ENCODE measurements at places on chromosomes 12 and 14.
A peak's percentile ranks its signal among the peaks of the same experiment; 100 is the strongest.

- DNase-seq = no peak
Measured at GRCh38 chr12:28313631-28314030, 123.4 kb downstream of the CCDC91 start.

DNA sequence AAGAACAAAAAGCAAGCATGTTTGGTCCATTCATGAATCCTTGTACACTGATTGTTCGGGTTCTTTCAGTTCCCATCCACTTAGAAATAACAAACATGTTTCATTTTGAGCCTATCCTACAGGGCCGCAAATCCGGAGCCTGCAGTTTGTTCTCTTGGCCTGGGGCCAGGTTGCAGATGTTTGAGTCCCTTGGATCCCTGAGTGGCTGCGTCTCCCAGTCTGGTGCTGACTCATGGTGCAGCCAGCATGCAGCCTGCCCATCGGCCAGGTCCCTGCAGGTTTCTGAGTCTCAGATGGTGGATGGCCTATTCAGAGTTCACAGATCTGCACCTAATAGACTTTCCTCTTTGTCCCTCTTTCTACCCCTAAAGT, 1.9 kb upstream of the DYNC1H1 start:
- DNase-seq = peak; percentile 95

GRCh38 chr12:115473257-115473956, 789.4 kb upstream of the TBX3 start:
- no peak for DNase-seq

- no peak for DNase-seq
Measured at GRCh38 chr14:22656945-22657731, 13.0 kb upstream of the OR6J1 start.

GRCh38 chr14:30330445-30330844, 228.5 kb upstream of the G2E3 start:
- DNase-seq = no peak

GRCh38 chr14:79443602-79444001, 767.7 kb downstream of the DIO2 start:
- DNase-seq = no peak

DNA sequence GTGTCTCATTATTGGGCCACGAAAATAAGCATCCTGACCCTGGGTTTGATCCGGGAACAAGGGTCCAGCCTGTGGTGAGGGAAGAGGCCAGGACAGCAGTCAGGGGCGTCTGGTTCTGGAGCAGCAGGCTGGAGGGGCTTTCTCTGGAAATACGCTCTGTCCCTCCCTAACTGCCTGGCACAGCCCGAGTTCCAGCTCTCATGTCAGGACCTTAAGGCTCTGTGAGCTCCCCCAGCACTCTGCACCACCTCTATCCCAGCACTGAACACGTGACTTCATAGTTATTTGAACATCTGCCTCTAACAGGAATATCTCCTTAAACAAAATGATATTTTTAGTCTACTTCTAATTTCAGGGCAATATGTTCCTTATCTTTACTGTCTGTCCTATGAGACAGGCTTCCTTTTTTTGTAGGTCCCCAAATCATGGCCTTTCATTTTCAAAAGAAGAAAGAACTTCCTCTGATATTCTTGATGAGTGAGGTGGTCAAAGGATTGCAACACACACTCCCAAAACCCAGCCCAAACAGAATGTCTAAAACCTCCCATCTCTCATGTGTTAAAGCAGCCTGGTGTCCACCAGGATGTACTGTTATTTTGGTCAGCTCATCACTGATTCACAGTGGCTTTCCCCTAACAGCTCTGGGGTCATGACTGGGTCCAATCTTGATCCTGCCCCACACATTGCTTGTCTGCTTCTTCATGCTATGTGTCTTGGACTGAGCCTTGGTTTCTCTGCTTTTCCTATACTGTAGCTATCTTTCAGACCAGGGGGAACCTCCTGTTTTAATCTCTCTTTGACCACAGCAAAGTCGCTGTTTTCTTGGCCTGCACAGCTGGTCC, 9.7 kb downstream of the AQP6 start:
- DNase-seq = no peak

DNA sequence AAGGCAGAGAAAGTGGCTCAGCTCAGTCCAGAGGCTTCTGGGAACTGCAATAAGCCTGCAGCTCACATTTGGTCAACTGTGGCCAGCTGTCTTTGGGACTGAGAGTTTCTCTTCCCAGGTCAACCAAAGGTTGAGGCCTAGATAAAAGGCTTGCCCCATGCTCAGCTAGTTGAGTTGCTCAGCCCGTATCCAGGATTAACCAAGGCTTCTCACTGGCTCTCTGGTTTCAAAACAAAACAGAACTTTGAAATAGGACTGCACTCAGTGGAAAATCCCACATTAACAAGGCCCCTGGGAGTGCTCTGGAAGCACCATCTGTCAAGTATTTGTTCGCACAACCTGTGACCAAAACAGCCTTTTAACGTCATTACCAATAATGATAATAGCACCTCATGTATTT, 40.3 kb upstream of the NUAK1 start:
- DNase-seq = peak; percentile 77

- DNase-seq = no peak
Measured at GRCh38 chr12:105492591-105493545, 162.4 kb downstream of the C12orf75 start.

DNA sequence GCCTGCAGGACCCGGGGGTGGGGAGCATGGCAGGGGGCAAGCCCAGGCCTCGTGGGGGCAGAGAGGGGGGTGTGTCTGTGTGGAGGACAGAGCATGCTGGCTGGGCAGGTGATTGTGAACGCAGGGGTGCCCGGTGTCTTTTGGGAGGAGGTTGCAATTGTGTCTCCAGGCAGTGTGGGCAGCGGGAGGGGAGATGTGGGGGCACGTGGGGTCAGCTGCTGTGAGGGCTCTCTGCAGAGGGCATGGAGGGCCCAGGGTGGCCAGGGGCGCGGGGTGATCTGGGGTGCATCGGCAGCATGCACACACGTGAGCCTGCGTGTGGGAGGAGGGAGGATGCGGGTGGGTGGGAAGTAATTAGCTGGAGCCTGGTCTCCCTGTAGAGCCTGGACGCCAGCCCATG, 32.2 kb upstream of the DIO3 start:
- no peak for DNase-seq

DNA sequence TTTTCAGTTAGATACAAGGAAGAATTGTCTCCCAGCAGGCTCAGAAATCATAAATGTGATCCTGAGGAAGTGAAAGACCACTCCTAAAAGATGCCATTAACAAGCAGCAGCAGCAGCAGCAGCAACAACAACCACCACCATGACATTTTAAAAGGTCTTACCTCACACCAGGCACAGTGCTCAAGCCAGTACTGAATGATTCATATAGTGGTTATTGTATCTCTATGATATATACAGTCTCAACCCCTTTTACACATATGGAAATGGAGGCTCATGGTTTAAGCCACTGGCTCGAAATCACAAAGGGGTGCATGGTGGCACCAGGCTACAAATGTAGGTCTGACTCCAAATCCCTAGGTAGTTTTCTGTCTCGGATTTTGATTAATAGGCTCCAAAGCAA, 126.9 kb downstream of the KTN1 start:
- DNase-seq = peak; percentile 22

GRCh38 chr12:77796775-77797174, 33.9 kb upstream of the NAV3 start:
- no peak for DNase-seq

DNA sequence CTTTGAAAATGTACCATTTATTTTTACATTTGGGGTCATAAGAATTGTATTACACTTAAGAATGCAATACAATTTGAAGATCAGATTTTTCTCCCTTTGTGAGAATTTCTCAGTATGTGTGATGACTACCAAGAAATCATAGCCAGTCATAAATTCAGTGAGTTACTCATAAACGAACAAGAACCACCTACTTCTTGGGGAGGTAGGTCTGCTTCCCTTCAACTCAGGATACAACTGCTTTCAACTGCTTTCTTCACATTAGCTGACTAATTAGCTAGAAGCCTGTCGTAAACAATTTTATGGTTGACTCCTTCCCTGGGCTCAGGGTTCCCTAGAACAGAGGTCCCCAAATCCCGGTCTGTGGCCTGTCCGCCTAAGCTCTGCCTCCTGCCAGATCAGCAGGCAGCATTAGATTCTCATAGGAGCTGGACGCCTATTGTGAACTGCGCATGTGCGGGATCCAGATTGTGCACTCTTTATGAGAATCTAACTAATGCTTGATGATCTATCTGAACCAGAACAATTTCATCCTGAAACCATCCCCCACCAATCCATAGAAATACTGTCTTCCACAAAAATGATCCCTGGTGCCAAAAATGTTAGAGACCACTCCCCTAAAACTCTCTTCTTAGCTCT, 3.7 kb downstream of the ANG start:
- no peak for DNase-seq

- no peak for DNase-seq
Measured at GRCh38 chr14:50338587-50338986, 26.5 kb downstream of the DMAC2L start.

DNA sequence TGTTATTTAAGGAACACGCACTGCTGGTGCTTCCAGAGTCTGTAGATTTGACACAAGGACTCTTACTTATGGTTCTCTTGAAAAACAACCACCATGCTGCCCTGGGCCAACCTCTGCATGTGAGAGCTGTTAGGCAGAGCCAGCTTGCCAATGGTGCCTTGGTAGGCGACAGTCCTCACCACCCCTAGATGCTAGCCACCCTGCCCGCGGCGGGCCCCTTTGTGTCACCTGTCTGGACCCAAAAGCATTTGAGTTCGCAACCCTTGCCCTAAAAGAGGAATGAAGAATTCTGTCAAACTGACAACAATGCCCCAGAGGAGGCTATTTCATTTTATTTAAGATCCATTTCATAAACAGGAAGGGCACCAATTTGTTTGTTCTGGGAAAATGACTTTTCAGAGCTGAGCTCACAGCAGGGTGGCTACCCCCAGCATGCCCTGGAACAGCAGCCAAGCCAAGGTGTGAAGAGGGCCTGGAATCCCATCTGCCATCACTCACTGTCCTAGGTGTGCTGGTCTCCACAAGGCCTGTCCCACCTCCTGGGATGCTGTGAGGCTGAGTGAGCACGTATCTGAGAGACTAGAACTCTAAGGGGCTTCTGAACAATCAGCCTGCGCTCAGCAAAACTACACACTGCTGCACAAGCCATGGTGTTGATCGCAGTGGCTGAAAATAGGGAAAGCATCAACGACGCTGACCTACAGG, 63.8 kb upstream of the FZD10 start:
- no peak for DNase-seq

- no peak for DNase-seq
Measured at GRCh38 chr14:64191756-64192155, 102.4 kb downstream of the ESR2 start.

DNA sequence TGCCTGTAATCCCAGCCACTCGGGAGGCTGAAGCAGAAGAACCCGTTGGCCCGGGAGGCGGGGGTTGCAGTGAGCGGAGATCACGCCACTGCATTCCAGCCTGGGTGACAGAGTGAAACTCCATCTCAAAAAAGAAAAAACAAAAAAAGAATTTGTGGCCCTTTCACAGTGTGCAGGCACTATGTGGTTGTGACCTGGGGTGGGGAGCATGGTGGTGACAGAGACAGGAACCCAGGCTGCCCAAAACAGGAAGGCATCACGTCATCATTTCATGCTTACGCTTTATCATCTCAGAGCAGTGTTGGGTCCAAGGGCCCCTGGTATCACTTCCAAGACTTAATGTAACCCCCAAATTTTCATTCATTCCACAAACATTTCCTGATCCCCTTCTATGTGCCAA, 175.7 kb upstream of the GSC start:
- DNase-seq = no peak

GRCh38 chr12:99960311-99960710, 24.4 kb downstream of the ANKS1B start:
- DNase-seq = no peak

GRCh38 chr12:8844665-8845064, 22.2 kb downstream of the A2ML1 start:
- no peak for DNase-seq

DNA sequence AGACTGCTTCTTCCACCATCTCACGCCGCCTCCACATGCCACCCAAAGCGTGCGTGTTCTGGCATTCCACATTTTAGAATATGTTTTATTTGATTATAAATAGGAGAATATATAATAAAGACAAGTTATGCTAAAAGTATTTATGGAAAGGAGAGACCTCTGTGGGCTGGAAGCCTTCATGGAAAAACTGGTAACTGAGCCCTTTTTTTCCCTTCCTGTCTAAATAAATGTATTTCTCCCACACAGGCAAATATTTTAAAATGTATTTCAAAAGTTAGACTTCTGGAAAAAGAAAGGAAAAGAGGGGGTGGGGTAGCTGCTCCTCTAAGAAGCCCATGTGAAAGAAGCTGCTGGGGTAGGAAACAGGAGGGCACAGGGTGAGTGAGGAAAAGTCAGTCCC, 16.1 kb upstream of the NR4A1 start:
- DNase-seq = no peak

GRCh38 chr14:53927171-53927570, 29.5 kb downstream of the BMP4 start:
- DNase-seq = no peak

DNA sequence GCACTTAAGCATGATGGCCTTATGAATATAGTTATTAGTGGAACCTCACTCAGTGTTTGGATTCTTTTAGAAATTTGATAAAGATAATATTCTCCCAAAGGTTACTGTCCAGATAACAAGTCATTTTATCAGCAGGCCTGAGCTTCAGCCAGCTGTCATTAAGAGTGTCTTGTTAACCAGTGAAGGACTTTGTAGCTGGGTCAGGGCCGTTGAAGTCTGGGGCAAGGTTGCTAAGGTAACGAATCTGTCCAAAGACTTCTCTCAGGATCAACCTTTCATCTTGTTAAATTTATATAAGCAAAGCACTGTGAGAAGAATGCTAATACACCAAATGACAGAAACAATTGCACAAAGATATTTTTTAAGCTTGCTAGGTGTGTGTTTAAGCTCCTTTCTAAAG, 271.3 kb upstream of the TMPO start:
- DNase-seq = no peak

DNA sequence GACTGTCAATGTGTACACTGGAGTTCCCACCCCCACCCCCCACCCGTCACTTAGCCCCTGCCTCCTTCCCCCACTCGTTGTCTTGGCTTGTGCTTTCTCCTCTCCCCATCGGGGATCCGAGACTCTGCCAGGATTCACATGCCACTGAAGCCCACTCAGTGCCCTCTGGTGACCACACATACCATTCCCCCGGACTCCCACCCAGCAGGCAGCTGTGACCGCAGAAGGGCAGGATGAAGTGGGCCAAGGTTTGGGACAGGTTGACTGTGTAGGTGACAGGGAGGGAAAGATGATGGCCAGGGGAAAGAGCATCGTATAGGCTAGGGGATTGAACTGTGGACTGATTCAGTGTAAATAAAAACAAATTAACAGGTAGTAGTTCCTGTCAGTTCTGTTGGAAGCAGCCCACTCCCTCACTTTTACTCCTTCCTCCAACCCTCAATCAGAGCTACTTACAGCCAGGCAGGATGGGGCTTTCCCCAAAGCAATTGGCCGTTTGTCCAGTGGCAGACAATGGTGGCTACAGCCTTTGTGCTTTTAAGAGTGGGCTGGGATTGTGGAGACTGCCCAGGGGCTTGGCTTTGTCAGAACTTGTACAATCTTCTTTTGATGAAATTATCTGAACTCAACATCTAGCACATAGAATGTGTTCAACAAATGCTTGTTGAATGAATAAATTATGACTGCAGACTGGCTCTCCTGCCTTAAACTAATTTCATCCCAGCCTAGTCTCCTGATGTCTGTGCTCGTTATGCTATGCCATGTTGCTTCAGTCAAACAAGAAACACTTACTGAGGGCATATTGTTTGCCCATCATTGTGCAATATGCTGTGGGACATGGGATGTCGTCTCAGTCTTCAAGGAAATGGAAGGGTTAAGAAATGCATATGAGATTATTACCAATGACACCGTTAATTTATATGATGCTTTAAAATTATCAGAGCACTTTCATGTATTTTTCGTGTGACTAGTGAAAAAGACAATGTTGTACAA, 30.2 kb downstream of the TTC9 start:
- DNase-seq = no peak

GRCh38 chr12:85281636-85282312, 1.8 kb downstream of the ALX1 start:
- DNase-seq = no peak
